ENCODE measurements at places on chromosomes 3 and 15. TPM values are rescaled to one million over a fixed set of nuclear protein-coding genes. Genes with fewer than 3 reads are reported as not detected.
A peak's percentile ranks its signal among the peaks of the same experiment; 100 is the strongest.

- H3K27ac ChIP-seq, result no peak overlapping the region
- H3K4me1 ChIP-seq, result no peaks in the 10 kb centered on the region
- no peaks in the 10 kb centered on the region for H3K36me3 ChIP-seq
- H3K4me3 ChIP-seq, result no peak overlapping the region
Observed at GRCh38 chr3:155352900-155353490, 59.5 kb upstream of the STRIT1 start.

DNA sequence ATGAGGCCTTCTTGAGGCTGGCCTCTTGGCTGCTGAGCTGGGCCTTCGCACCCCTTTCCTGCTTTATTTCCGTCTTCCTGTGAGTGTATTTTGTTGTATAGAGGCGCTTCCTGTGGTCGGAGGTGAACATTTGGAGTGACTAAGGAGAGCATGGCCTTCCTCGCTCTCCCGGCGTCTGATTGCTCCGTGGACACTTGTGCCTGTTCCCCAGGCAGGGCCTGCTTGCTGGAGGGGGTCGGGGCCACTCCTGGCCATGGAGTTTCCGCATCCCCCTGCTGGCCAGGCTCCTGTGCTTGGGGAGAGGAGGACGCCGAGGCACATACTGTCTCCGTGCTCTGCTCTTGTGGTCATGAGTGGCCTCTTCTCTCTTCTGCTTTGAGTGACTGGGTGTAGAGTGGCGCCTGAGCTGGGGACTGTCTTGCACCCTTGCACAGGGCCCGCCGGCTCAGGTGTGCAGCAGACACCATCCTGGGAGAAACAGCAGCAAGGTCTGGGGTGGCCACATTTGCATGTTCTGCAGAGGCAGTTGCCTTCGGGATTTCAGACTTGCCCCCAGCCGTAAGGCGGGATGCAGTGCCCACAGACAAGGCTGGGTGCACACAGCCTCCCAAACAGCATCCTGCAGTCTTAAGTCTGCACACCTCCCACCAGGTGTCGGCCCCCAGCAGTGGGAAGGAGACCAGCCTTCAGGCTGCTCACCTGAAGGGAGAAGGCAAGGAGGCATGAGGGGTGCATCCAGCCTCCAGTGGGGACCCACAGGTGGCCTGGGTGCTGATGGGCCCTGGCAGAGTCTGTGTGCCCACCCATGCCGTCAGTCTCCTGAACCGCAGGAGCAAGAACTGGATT, 16.4 kb downstream of the KLF13 start:
- peaks cover 68% of the 10 kb centered on the region for H3K36me3 ChIP-seq
- H3K27ac ChIP-seq, result peak overlapping the region; percentile 94
- no peaks in the 10 kb centered on the region for H3K27me3 ChIP-seq
- H3K4me3 ChIP-seq, result no peak overlapping the region

- H3K4me3 ChIP-seq, result no peak overlapping the region
- no peaks in the 10 kb centered on the region for H3K27me3 ChIP-seq
- no peak overlapping the region for H3K27ac ChIP-seq
- no peak for DNase-seq
- no peaks in the 10 kb centered on the region for H3K4me1 ChIP-seq
Observed at GRCh38 chr3:185781759-185782158, 43.1 kb downstream of the IGF2BP2 start.

DNA sequence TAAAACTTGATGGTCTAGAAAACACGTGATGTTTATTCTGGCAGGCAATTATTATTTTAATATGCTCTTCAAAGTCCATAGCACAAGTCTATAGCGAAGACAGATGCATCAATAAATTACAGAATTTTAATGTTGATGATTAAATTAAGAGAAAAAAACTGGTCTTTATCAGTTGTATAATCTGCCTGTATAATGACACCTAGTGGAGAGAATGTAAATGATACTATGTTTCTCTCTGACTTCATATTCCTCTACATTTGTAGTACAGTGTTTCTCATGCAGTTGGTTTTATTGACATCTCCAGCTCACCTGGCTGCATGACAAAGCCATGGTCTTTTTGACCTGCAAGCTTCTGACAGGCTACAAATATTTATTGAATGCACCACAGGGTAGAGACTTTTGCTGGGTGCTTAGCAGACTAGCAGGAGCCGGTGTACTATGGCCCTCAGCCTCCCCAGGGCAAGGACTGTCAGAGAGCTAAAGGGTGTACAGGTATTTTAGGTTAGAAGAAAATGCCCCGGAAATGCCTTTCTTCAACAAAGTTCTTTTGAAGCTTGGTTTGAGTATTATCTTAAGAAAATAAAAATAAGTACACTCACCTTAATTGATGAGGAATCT, 289.9 kb downstream of the GAP43 start:
- no peaks in the 10 kb centered on the region for H3K4me1 ChIP-seq
- no peak overlapping the region for H3K27ac ChIP-seq
- no peak overlapping the region for H3K4me3 ChIP-seq
- no peak for DNase-seq
- H3K27me3 ChIP-seq, result no peaks in the 10 kb centered on the region

The PARP15 gene
- polyA plus RNA-seq, result 0.54 TPM

The NR2E3 gene
- 0.89 TPM for polyA plus RNA-seq
